Glomerular endothelial cell (primary cell): ENCODE measurements at places on chromosomes 1 and 21.

GRCh38 chr1:31479811-31480210, 66.8 kb downstream of the SERINC2 start:
- no peak for DNase-seq

GRCh38 chr1:213444224-213444623, 393.2 kb downstream of the RPS6KC1 start:
- no peak for DNase-seq

- DNase-seq = no peak
These were observed 19.8 kb downstream of the SLC37A1 start for GRCh38 chr21:42533306-42533962.

GRCh38 chr1:224113918-224114786, at the start of gene FBXO28:
TSS of gene FBXO28 (plus strand) at chr1:224114111. CDS start at chr1:224114130, 19 bp downstream.
- DNase-seq = peak; percentile 75

GRCh38 chr1:47713333-47713953, 275.6 kb downstream of the FOXD2 start:
- no peak for DNase-seq

DNA sequence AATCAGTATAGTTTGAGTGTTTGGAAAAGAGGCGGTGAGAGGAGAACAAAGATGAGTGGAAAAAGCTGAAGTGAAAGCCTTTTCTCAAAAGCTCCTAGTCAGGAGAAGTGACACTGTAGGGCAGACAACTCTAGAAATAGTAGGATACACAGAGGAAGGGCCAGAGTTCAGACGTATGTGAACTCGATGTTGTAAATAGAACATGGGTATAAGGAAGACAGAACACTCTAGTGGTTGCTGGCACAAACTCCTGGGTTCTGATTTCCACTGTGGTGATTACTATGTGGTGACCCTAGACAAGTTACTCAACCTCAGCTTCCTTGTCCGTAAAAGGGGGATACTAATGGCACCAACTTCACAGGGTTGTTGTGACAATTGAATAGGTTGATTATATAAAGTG, 30.2 kb upstream of the MGST3 start:
- DNase-seq = no peak

DNA sequence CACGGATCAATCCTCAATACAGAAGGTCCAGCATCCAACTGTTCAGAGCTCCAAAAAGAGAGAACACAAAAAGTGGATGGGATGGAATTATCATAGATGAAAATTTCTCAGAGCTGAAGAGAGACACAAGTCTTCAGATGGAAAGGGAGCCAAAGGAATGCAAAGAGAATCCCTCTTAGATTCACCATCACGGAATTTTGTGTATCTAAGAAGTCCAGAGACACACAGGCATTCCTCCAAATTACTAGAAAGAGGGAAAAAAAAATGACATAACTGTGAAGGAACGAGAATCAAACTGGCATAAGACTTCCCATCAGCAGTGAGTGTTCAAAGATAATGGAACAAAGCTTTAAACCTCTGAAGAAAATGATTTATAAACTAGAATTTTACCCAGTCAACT, 101.2 kb downstream of the ZSCAN20 start:
- DNase-seq = no peak

DNA sequence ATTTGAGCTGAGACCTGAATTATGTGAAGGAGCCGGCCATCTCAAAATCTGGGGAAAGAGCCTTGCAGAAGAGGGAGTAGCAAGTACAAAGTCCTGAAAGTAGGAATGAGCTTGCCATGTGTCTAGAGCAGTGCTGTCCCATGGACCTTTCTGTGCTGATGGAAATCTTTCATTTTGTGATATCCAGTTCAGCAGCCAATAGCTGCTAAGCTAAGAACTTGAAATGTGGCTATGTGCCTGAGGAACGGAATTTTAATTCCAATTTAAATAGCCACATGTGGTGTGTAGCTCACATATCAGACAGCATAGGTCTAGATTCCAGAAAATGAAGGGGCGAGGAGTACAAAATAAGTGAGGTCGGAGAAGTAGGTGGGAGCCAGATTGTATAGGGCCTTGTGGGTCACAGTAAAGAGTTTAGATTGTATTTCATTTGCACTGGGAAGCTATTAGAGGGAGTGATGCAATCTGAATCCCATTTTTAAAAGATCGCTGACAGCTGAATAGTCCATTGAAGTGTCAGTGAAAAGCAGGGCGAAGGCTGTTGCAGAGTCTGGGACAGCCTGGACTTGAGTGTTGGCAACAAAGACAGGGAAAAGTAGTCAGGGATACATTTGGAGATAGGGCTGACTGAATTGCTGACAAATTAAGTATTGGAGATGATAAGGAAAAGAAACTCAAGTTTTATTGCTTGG, 80.3 kb downstream of the TMEM200B start:
- DNase-seq = no peak

GRCh38 chr1:182374101-182374834, 17.3 kb downstream of the GLUL start:
- no peak for DNase-seq

GRCh38 chr1:85146972-85147359, 53.9 kb downstream of the SYDE2 start:
- DNase-seq = no peak

DNA sequence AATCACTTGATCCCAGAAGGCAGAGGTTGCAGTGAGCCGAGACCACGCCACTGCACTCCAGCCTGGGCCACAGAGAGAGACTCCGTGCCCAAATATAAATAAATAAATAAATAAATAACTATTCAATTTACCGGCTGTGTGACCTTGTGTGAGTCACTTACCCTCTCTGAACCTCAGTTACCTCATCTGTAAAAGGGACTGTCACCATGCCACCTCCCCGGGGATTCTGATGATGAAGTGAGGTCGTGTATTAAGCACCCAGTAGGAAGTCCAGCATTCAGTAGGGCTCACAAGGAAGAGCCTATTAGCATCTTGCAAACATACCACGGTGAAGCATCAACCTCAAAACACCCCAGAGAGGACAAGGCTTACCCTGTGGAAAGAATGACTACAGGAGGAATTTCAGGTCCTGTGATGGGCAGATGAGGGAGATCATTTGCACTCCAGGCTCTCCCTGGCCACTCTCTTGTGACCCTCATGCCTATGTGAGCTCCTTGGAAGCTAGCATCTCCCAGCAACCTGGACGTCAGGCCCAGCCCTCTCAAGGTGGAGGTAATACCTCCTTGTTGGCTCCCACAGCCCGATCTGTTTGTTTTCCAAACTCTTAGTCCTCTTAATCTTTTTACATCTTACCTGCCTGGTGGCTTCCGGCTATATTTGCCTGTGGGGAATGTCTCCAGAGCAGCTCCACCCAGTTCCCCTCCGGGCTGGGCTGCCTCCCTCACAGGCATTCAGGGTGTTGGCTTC, 7.6 kb upstream of the C1QA start:
- no peak for DNase-seq

GRCh38 chr1:107277022-107277421, 136.2 kb downstream of the NTNG1 start:
- peak; percentile 29 for DNase-seq

DNA sequence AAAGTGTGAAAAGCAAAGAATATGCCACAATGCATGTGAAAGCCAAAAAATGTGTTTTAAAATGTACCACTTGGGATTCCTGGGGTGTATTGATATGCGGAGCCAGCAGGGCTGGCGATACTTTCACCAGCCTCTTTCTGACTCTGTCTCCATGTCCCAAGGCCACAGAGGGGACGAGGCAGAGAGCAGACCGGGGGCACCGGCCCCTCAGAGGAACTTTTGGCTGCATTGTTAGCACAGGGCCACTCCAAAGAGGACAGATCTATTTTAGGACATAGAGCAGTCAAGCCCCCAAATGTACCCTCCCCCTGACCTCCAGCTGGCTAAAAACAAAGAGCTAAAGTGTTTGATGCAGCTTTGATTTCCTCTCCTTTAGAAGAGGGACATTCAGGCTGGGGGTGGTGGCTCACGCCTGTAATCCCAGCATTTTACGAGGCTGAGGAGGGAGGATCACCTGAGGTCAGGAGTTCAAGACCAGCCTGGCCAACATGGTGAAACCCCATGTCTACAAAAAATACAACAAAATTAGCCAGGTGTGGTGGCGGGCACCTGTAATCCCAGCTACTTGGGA, 25.6 kb upstream of the ZNF436 start:
- no peak for DNase-seq

GRCh38 chr1:57824535-57824934, 400.7 kb upstream of the DAB1 start:
- DNase-seq = no peak

DNA sequence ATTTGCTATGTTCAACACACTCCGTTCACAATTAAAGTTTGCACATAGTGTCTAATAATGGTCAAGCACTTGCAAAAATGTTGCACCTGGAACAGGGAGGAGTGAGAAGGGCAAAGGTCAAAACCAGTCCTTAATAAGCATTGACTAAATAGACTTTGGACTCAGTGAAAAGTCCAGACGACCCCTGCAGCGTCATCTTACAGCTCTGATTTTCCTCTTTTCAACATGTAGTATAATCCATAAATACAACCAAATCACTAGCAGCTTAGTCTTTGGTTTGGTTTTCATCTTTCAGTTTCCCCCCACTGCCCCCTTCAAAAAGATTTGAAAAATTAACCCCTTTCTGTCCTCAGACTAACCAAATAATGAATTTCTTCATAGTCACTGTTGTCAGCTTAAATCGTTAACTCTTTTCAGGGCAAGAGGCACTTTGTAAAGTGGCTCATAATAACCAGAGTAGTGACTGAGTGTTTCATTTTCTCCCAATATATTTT, 290.3 kb downstream of the PTPRC start:
- DNase-seq = no peak

DNA sequence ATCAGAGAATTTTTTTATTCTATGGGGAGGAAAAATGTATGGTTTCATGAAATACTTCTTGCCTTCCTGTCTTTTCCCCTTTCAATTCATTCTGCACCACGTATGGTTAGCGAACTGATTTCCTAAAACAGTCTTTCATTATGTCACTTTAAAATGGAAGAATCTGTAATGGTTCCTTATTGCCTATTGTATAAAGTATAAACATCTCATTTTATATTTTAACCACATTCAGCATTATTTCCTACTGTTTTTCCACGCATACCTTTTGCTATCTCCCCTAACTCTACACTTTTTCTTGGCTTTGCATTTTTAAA, 232.3 kb upstream of the B3GALT2 start:
- DNase-seq = no peak

DNA sequence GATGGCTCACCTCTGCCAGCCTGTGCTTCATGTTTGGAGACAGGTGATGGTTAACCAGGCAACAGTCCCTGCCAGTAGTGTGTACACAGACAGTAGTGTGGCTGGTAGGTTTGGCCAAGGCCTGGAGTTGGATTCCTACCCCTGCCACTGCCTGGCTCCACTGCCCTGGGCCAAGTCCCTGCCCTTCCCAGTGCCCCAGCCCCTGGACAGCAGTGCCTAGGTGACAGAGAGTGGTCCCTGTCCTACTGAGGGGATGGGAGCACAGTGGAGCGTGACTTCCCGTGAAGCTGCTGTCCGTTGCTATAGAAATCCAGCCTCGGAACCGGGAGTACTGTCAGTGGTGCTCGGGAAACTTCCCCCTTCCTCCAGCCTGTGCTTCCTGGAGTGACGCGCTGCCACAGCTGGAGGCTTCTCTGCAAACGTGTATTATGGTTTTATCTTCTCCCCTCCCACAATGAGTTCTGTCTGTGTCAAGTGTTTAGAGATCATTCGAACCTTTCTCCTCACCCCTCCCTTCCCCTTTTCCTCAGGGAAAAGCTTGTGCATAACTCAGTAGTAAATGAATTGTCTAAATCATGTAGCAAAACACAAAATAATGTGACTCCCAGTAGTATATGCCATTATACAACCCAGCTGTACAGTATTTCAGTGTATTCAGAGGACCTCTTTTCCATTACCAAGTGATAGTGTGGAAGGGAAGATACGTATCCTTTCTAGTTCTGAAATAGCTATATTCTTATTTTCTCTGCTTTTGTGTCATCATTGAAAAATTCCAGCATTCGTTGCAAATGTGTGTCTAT, 73.4 kb downstream of the GALNT2 start:
- DNase-seq = no peak

DNA sequence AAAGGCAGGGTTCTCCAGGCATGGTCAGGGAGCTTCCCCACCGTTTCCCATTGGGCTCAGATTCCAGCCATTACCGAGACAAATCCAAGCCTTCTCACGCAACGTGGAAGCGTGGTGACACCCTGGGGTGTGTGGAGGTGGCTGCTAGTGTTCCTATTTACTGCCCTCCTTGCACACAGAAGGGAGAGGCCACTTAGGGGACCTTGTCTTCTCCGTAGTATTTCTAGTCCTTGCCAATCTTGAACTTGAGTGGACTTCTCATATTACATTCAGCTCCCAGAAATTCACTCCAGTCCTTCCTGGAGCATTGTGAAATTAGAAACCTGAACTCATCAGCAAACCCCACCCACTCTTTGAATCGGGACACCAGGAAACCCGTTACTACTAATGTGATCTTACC, 131.6 kb downstream of the AJAP1 start:
- DNase-seq = no peak

DNA sequence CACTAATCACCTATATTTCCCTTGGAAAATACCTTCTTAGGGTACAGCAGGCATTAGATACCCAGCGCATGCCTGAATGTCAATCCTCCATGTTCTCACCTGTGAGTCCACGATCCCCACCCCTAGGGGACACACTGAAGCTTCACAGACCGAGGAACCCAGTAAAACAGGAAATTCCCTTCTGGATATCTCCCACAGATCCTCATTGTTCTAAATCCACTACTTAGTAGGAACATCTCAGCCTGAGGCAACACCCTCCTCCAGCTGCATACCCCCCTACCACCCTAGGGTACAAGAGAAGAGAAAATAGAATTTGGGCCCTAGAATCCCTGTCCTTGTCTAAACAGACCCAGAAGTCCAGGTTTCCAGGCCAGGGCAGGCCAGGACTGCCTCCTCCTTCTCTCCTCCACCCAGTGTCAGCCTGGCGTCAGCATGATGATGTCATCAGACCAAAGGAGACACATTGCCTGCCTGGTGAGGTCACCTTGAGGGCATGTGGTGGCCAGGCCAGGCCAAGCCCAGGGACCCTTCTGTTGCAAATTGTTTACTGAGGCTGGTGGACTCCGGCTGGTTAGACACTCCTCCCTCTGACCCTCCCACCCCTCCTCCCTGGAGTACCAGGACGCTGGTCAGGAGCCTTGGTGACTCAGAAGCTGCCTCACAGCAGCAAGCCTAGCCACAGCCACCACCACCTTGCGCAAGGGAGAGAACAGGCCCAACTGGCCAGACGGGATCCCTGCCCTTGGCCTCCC, 6.2 kb downstream of the NECTIN4 start:
- DNase-seq = no peak

DNA sequence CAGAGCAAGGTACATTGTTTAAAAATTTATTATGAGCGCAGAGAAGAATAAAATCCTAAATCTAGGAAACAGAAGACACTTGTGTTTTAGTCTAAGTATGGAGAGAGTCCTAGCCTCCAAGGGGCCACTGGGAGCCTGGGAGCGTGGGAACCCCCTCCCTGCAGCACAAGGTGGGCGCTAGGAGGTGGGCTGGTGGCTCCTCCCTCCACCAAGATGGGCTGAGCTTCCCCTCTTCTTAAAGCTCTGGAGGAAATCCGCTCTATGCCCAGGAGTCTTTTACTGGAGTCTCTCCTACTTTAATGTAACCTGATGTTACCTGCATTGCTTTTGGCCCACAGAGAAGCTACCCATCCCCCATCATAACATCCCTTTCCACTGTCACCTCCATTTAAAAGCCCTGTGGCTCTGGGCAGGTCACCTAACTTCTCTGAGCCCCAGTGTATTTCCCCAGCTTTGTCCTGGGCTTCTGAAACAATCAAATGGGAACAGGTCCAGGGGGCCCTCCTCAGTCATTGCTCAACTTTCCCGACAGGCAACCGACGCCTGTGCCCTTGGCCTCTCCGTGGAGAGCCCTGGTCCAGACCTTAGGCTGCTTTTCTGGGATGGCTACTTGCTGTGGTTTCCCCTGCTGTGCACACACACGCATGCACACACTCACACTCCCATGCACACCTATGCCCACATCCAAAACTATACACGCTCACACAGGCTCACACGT, 181.5 kb downstream of the NPHP4 start:
- DNase-seq = no peak
